ENCODE measurements at places on chromosomes 5 and 9. TPM values are rescaled to one million over a fixed set of nuclear protein-coding genes. Genes with fewer than 3 reads are reported as not detected.

KIF24 gene
- 7.2 TPM for total RNA-seq

SLCO4C1 gene
- 0.11 TPM for total RNA-seq

WNT8A gene
- total RNA-seq: not detected

PHAX gene
- 52.9 TPM for total RNA-seq

KCNN2 gene
- total RNA-seq: not detected

RANBP3L gene
- not detected for total RNA-seq

SPATA31E1 gene
- total RNA-seq: not detected

WDR31 gene
- 1.9 TPM for total RNA-seq

BARHL1 gene
- total RNA-seq: not detected

Measured in activated CD8-positive, alpha-beta memory T cell treated with anti-CD3 and anti-CD28 coated beads for 36 hours (primary cell).